ENCODE measurements at places on chromosomes 5 and 9.

DNA sequence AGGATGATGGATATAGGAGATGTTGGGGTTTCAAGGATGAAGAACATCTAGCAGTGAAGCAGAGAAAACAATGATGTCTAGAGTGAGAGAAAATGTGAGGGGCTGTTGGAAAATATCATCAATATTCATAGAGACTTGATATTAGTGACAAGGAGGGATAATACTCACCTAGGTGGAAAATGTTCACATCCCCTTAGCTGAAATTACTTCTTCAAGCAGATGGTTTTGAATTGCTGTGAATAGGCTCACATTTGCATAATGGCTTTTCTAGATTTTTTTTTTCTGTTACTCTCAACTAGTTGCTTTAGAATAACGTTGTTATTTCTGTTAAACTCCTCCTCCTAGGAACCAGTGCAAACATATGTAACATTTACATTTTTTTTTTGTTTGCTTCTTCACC lies 61.6 kb upstream of the MAP1B start:
- DNase-seq = no peak

DNA sequence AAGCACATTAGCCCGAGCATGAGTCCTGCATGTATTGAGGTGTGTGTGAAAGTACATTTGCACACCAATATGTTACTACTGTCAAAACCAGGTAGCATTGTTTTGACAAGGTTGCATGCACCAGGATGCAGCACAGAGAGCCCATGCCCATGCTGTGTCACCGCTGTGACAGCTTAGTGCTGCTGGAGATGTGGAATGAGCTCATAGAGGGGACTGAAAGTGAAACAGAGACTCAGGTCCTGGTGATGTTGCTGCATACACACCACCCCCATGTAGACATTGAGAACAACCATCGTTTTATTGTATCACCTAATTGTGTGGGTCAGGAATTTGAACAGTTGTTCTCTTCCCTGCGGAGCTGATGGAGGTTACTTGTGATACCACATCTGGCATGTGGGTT lies 53.0 kb downstream of the GADD45G start:
- no peak for DNase-seq

GRCh38 chr9:2919347-2919746 lies 75.5 kb upstream of the PUM3 start:
- DNase-seq = no peak

- DNase-seq = no peak
These were observed 25.3 kb downstream of the EFCAB9 start for GRCh38 chr5:172219296-172219695.

GRCh38 chr5:116859666-116860320 lies 285.2 kb upstream of the SEMA6A start:
- no peak for DNase-seq

GRCh38 chr9:121368745-121369144 lies 1.3 kb downstream of the STOM start:
- no peak for DNase-seq

GRCh38 chr5:98827161-98827560 lies 53.7 kb downstream of the RGMB start:
- DNase-seq = no peak

GRCh38 chr5:30539004-30539634 lies 654.4 kb upstream of the CDH6 start:
- no peak for DNase-seq

DNA sequence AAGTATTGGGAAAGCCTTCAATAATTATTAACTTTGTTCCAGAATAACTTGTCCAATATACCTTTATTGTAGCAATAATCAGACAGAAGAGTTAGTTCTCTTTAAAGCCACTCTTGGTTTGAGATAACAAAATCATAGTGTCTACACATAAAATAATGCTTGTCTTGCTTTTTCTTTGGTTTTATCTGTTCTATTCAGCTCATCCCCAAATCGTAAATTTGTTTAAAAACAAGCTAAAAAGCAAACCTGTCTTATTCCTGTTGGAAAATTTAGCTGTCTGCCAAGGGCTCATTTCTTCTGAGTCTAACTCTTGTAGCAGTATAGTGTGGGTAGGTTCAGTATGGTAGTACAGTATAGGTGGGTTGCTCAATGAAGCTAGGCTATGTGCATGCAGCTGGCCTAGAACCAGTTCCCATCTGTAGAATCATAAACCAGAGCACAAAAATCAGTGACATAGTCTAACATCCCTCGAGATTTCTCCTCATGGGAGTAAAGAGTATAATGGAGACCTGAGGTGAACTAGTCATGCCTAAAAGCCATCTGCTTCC lies 17.9 kb upstream of the APBA1 start:
- DNase-seq = no peak

DNA sequence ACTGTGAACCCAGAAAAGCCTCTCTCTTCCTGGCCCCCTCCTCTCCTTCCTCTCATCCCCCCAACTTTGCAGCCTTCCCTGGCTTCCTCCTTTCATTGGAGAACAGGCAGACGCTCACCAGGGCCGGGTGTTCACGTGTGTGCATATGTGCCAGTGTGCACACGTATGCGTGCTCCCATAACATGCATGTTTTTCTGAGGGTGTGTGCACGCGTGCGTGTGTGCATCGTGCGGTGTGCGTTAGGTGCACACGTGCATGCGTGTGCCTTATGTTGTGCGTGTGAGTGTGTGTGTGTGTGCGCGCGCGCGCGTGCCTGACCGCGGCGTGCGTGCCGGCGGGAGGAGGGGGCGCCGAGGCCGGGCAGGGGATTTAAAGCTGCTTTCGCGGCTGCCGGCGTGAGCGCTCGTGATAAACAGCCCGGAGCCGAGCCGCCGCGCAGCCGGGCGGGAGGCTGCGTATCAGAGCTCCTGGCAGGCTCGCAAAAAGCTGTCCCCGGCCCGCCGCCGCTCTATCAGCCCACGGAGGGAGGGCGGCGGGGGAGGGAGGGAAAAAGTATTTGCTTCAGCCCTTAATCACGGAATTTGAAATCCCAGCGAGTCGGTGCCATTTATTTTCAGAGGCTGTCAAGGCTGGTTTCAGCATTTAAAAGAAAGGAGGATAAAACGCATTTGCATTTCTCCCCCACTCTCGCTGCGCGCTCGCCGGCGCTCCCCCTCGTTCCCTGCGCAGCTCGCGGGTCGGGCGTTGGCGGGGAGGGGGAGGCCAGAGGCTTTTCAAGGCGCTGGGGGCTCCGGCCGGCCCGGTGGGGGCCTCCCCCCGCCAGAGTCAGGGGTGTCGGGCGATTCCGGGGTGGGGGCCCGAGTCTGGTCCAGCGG lies 183.9 kb downstream of the C9orf50 start:
- DNase-seq = no peak

DNA sequence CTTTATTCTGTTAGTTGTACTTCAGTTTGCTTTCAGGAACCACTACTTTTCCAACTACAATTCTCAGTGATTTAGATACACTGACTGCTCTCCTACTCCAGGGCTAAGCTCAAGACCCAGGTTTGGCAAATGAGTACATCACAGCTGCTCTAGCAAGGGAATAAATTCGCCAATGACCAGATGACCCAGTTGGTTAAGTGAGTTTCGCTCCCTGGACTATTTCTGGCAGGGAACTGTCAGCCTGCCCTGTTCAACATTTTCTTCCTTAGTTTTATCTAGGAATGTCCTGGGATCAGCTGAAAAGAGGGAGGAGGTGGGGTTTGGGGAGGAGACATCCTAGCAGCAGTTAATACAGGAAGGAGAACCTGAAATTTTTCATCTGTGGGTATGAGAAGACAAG lies 6.4 kb upstream of the STARD4 start:
- no peak for DNase-seq

- DNase-seq = peak; percentile 36
These were observed 18.0 kb upstream of the STARD4 start for GRCh38 chr5:111530298-111530740.

GRCh38 chr9:81372628-81373191 lies 316.6 kb downstream of the TLE1 start:
- DNase-seq = no peak

DNA sequence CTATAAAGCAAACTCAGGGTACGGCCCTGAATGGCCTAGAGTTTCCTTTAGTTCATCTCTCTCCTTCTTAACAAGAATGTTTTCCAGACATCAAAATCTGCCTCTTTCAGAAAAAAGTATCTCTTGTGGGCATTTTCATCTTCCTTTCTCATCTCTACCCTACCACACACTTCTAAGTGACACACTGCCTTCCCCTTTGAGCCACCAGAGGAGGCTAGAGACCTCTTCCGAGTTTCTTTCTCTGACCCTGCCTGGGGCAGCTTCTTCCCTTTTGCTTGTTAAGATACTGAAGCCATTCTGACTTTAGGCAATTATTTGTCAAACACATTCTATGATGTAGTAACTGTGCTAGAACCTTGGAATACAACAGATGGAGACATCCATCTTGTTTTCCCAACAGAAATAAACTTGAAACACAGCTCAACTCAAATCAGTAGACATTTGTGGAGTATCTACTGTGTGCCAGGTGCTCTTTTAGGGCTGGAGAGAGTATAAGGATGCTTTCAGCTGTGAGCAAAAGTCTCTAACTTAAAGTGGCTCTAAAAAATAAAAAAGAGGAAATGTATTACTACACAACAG lies 8.6 kb upstream of the SV2C start:
- DNase-seq = no peak

DNA sequence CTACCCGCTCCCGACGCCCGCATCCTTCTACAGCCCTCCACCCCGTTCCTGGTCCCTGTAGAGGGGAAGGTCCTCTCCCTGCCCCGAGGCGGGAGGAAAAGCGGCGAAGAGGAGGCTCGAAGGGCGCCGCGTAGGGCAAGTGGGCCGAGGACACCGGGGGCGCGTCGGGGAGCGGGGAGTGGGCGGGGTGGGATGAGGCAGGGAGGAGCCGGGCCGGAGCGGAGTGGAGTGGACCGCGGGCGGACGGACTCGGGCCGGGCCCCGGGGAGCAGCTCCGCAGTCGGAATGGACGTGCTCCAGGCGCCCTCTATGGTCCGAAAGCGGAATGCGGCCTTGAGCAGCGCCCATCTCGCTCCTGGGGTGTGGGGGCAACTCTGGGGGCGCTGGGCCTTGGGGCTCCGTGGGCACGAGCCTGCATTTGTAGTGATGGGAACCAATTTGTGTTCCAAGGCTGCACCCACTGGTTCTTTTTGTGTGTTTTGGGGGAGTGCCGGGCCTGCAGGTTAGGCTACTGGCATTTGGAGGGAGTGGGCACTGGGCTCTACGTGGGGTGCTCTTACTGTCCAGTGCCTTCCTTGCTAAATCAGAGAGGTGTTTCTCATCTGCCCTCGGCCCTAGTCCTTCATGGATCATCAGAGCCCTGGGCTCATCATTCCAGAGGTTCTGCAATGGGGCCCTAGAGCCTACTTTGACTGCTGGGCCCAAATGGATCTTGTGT lies 7.3 kb downstream of the IRX1 start:
- no peak for DNase-seq

GRCh38 chr9:115972362-115972761 lies 181.2 kb upstream of the PAPPA start:
- DNase-seq = no peak

GRCh38 chr9:87816036-87816435 lies 66.6 kb upstream of the SPATA31E1 start:
- no peak for DNase-seq

DNA sequence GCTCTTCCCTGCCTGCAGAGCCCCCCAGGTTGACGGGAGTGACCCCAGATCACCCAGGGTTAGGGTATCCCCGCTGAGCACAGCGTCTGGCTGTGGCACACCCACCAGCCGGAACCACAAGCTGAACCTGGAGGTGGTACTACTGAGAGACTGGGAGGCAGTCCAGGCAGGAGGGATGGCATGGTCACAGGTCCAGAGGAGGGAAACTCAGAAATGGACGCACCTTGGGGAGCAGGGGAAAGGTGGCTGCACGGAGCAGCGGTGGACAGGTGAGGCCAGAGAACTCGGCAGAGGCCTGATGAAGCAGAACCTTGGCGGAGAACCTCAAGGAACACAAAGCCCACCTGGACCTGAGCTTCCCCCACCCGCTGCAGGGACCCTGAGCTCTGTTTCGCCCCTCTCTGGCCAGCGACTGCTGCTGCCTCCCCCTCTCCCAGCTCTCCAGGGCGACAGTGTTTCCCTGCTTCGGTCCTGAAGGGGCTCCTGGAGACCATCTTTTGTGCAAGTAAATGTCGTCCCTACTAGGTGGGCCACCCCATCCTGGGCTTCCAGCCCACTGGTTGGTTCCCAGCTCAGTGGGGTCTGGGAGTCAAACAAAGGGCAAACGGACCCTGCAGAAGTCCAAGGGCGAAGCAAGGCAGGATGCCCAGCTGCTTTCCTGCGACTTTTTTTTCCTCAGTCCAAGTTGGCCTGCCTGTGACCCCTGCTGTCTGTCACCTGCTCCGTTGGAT lies 845 bp downstream of the ADGRD2 start:
- DNase-seq = no peak

DNA sequence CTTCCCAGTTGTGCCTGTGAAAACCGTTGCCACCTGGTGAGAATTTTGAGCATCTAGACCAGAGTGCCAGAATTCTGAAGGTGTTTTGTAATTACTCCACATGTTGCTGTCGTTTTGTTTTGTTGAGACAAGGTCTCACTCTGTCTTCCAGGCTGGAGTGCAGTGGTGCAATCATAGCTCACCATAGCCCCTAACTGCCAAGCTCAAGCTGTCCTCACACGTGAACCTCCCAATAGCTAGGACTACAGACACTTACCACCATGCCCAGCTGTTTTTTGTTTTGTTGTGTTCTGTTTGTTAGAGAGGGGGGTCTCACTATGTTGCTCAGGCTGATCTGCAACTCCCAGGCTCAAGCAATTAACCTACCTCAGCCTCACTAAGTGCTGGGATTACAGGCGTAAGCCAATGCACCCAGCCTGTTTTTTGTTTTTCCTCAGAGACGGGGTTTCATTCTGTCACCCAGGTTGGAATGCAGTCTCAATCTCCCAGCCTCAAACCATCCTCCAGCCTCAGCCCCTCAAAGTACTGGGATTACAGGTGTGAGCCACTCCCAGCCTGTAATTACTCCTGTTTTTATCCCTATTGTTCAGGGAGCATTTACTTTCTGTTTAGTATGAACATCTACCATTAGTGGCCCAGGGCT lies 121.1 kb upstream of the DMRT1 start:
- no peak for DNase-seq

DNA sequence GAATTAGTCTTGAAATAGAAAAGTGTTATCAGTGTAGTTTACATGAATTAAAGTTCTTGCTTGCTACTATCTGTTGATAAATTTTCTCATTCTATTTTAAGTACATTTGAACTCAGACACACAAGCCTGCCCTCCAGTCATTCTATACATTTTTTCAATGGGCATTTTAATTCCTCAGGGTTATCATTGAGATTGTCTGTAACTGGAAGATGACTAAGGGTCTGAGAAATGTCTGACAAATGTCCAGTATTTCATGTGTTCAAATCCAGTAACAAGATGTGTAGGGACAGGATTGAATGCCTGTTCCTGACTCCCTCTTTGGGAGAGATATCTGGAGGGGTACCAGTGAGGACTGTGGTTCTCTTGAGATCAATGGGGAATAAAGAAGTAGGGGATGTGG lies 223.9 kb upstream of the ADAMTSL1 start:
- DNase-seq = no peak

DNA sequence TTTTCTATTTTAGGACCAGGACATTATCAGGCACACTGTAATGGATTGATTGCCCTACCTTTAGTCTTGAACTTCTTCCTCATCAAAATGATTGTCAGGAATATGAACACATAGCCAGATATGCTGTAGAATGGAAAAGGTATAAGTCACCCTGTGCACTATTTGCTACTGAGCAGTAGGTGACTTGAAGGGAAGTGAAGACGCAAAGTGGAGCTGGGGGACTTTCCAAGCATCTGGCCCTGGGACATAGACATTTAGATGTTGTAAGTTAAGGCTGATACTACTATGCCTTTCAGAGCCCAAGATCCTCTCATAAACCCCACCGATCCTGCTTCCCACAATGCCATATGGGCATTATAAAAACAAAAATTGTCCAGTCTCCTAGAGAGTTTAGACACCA lies 174.5 kb downstream of the DOCK8 start:
- DNase-seq = no peak

GRCh38 chr9:6655036-6655435 lies 9.5 kb upstream of the GLDC start:
- DNase-seq = no peak
